ENCODE measurements at places on chromosomes 1 and 21.

DNA sequence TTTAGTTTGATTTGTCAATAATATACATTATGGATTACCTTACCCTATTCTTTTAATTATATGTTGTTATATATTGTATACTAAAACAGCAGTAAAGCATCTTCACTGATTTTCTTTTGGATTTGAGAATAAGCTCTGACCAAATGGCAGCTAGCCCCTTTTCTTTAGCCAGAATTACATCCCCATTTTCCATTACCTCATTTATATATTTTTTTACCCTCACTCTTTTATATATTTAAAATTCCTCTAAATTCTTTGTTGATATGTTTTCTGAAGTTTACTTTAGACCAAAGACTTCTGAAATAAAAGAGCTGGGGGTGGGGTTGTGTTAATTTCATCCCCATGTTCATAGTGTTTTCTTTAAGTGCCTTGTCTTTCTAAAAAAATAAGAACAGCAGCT, 24.6 kb downstream of the ANGPTL1 start:
- no peak for DNase-seq

DNA sequence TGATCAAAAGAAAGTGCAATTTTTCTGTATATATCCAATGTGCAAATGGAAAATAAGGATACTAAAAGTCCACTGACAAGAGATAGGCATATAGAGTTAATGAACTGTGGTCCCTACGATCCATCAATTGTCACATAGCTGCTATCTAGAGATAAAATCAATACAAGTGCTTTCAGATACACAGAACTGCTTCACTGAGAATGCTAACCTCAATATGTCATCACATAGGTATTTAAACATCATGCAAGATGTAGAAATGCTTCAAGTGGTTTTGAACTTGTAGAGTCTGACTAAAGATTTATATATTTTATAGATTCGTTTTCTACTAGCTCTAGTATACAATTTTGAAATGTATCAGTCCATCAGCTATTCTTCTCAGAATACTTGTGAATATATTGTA, 1604.7 kb downstream of the PLA2G4A start:
- no peak for DNase-seq

DNA sequence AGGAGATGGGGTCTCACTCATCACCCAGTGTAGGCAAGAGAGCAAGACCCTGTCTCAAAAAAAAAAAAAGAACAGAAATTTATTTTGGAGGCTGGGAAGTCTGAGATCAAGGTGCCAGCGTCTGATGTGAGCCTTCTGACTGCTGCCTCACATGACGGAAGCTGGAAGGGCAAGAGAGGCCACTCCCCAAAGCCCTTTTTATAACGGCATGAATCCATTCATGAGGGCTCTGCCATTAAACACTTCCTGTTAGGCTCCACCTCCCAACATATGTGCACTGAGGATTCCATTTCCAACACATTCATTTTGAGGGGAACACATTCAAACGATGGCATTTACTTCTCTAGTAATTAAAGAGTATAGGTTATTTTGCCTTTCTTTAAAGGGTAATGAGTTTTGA, 50.9 kb upstream of the C1orf198 start:
- DNase-seq: no peak

DNA sequence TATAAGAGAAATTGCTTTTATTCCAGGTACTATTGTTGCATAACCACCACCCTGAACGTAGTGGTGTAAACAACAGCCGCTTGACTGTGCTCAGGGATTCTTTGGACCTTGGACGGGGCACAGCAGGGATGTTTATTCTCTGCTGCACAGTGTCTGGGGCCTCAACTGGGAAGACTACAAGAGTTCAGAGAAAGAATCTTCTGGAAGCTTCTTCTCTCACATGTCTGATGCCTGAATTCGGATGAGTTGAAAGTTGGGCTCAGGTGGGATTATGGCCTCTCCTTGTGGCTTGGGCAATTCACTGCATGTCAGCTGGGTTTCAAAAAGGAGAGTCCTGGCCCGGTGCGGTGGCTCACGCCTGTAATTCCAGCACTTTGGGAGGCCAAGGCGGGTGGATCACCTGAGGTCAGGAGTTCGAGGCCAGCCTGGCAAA, 19.0 kb upstream of the SSBP3 start:
- no peak for DNase-seq

DNA sequence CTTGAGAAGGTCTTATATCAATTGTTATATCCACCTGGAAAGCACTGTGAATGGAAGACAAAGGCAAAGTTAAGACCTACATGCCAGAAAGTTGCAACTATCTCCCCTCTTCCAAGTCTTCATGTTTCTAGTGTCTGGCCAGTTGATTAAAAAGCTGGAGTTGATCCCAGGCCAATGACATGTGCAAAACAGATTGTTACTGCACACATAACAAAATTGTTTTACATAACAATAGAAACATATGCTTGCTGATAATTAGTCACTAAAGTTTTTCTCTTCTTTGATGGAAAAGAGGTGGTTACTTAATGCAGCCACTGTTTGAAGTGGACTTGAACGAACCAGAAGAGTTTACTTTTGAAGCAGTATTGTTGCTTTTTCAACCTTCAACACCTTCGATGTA, 158.2 kb downstream of the TGFBR3 start:
- DNase-seq: no peak

DNA sequence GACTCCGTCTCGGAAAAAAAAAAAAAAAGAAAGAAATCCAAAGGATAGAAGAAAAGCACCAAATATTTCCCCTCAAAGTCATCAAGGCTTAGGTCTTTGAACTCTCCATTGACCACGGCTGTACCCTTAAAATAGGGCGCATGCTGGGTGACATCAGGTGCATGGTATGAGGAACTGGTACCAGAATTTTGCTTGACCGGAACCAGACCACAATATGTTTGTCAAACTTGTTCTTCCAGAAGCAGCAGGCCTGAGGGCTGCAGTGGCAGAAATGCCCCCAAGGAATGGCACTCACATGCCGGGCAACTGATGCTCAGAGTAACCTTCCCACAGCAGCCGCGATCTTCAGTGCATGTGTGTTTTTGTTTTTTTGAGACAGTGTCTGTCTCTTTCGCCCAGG, 21.0 kb downstream of the RCC1 start:
- DNase-seq: no peak

- no peak for DNase-seq
Observed at GRCh38 chr1:153984123-153984894, 1.8 kb downstream of the RAB13 start.

- no peak for DNase-seq
Observed at GRCh38 chr1:47104816-47105215, 32.4 kb upstream of the CYP4A22 start.

DNA sequence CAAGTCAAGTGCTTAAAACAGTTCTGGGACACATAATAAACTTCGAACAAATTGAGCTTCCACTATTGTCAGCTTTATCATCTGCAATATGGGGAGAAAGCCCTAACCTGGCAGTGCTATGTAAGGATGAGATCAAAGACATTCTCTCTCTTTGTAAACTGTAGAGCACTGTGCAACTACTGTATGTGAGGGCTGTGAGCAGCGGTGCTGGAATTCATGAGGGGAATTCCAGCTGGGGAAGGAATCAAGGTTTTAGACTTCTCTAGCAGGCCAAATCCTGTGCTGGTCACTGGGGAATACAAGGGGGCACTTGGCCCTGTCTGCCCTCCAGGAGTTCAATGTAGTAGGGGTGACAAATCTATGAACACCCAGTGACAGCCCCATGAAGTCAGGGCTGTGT, 9.3 kb downstream of the FAM151A start:
- DNase-seq: no peak

GRCh38 chr1:201740086-201740541, 88.8 kb upstream of the IPO9 start:
- DNase-seq: peak; percentile 54
